ENCODE measurements at places on chromosomes 11 and 22. TPM values are rescaled to one million over a fixed set of nuclear protein-coding genes. Genes with fewer than 3 reads are reported as not detected.

Gene OR51B2
- not detected for total RNA-seq

Gene SAA1
- total RNA-seq, result not detected

Gene BRSK2
- total RNA-seq, result not detected

Gene TRPM5
- total RNA-seq, result not detected

Gene FADS1
- 68.7 TPM for total RNA-seq

Gene FOLR1
- not detected for total RNA-seq

Gene SCUBE1
- 0.30 TPM for total RNA-seq

Gene FERMT3
- total RNA-seq, result 69.7 TPM

Gene TSSK2
- total RNA-seq, result not detected

Gene ESAM
- 317 TPM for total RNA-seq

Gene IGLL1
- not detected for total RNA-seq

Gene RAB38
- total RNA-seq, result 12.3 TPM

Gene OR51I1
- not detected for total RNA-seq

Gene COX8A
- total RNA-seq, result 479 TPM

Gene MPZL3
- total RNA-seq, result 8.4 TPM

Gene OR5A1
- total RNA-seq, result not detected

Gene KIRREL3
- not detected for total RNA-seq

Gene RIMBP3C
- total RNA-seq, result 0.05 TPM

Gene MRGPRX4
- not detected for total RNA-seq

Gene OMP
- total RNA-seq, result not detected

Gene MPPED2
- total RNA-seq, result not detected

Gene KRTAP5-11
- total RNA-seq, result not detected

Gene STK33
- total RNA-seq, result 1.3 TPM

Gene ACTN3
- not detected for total RNA-seq

Gene SPDYC
- total RNA-seq, result not detected

Gene ROM1
- total RNA-seq, result 7.3 TPM
